Activated T-helper 1 cell treated with Interleukin-2 at 50 U/mL for 16 hours (primary cell): ENCODE measurements at places on chromosomes 11 and 22.

GRCh38 chr11:72624496-72625201 lies 49.6 kb downstream of the PDE2A start:
- no peak for DNase-seq

DNA sequence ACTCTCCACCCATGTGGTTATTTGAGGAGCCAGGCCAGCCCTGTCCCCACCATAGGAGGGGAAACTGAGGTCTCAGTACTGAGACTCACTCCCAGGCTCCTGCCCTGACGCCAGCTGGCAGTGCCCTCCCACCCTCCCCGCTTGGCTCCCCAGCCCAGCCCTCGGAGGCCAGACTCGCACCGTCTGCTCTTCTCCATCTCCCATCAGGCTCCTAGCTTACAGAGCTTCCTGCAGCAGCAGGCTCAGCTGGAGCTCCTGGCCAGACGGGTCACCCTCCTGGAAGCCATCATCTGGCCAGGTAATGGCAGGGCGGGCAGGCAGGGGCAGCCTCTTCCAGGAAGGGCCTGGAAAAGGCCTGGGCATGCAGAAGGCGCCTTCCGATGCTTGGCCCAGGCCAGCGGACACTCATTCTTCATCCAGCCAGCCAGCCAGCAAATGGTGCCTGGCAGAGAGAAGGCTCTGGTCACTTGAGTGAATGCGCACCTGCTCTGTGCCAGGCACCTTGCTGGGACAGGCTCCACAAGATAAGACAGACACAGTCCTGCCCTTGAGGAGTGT lies 12.6 kb downstream of the RHBDD3 start:
- DNase-seq: no peak

DNA sequence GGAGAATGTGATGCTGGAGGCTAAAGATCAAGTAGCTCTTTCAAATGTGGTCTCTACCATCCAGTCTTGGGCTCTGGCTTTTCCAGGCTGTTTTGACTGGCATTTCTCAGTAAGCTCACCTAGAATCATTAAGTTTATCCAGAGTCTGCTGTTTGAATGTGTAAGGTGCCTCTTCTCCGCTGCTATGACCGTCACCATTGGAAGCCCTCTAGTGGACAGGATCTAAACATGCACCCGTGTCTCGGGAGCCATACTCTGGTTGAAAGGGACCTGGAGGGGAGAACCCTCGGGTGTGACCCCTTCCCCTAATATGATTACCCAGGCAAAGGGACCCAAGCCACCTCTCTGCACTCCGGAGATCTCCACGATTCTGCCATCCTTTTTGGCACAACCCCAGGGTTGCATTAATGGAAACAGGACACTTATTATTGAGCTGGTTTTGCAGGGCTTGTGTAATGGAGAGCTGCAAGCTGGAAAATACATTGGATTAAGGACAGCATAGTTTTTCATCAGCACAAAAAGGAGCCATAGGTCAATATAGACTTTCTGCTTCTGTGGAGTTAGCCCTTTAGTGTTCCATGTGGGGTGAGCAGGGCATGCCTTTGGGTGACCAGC lies 191.0 kb upstream of the LARGE1 start:
- no peak for DNase-seq

GRCh38 chr22:19674929-19675253 lies 39.4 kb upstream of the SEPTIN5 start:
- no peak for DNase-seq

DNA sequence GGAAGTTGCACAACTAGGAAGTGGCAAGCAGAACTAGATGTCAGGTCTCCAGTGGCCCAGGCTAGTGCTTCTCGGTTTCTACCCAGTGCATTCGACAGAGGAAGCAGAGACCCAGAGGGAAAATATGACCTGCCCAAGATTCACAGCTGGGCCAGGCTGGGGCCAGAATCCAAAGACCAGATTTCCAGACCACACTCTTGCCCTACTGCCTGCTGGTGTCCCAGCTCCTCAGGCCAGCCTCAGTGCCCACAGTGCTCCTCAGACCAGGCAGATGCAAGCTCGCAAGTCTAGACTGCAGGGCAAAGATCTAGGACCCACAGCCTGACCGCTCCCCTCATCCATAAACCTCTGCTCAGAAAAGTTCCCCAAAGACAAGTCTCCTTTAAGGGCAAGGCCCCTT lies 262.6 kb downstream of the BUD13 start:
- DNase-seq: no peak

- no peak for DNase-seq
These were observed 6.5 kb downstream of the PACS1 start for GRCh38 chr11:66076561-66076960.

- DNase-seq: no peak
These were observed 118.3 kb upstream of the SOX6 start for GRCh38 chr11:16474659-16475058.

DNA sequence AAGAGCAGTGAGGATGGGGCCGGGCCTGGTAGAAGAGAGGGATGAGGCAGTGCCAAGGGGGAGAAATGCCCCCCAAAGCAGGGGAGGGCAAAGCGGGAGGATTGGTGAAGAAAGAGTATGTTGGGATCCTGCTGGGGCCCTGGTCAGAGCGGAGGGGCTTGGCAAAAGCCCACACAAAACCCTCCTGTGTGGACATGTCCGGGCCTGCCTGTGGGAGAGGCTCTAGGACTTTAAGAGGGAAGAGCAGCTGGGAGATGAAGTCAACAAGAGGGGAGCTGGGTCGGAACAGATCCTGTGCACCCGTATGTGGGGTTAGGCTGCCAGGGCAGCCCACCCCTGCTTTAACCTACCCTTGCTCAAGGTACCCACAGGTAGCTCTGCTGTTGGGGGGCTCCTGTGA lies 25.8 kb downstream of the ART5 start:
- DNase-seq: no peak

- no peak for DNase-seq
These were observed 472.3 kb downstream of the BRD1 start for GRCh38 chr22:49355211-49355920.

DNA sequence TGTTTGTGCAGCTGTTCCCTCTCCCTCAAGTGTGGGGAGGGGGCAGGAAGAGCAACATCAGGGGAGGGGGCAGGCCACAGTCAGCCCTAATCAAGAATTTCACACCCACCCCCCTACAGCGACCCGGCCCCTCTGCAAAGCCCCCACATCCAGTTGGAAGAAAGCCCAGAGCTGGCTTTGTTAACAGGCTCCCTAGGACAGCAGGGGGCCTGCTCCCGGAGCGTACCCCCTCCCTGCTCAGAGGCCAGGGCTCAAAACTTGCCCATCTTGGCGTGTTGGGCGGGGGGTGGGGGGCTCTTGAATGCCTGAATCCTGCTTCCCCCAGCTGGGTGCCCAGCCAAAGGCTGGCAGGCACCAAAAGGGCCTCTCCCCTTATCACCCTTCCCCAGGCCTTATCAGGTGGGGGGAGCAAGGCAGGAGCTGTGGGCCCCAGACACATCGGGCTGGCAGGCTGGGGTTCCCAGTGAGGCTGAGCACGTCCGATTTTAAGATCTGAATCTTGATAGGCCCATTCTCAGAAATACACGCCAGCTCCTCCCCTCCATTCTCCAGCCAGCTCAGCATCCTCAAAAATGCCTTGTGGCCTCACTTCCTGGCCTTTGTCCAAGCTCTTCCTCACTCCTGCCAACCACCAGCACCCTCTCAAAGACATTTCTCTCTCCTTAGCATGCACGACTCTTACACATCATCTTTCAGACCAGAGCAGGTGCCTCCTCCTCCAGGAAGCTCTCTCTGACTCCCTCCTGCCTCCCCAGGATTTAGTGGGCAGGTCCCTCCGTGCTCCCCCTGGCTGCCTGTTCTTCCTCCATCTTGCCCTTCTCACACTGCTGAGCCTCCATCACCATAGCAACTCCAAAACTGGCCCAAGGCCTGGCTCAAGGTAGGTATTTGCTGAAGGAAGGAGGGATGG lies 384.8 kb downstream of the MN1 start:
- DNase-seq: no peak

- no peak for DNase-seq
These were observed 59.8 kb downstream of the TMEM135 start for GRCh38 chr11:87097582-87097981.

- no peak for DNase-seq
These were observed 23.6 kb upstream of the ARHGAP32 start for GRCh38 chr11:129215506-129216245.

DNA sequence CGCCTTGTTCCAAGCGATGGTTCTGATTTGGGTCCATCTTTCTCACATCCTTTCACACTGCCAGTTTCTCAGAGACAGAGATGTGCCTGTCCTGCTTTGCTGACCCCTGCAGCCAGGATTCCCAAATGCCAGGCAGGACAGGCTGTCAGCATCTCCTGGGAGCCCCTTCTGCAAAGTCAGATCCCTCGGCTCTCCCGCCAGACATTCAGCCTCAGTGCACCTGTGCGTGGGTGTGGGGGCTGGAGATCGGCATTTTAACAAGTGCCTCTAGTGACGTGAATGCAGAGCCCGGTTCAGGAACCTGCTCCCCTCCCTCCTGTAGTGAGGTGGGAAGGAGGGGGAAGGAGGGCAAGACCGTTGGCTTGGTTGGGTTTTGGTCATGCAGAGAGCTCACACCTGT lies 108.9 kb upstream of the FGF3 start:
- DNase-seq: no peak

GRCh38 chr11:96319898-96320656 lies 22.9 kb downstream of the MAML2 start:
- no peak for DNase-seq

- no peak for DNase-seq
These were observed 45.5 kb upstream of the FTH1 start for GRCh38 chr11:62012832-62013461.

- no peak for DNase-seq
These were observed 65.2 kb upstream of the SESN3 start for GRCh38 chr11:95296165-95296564.

- DNase-seq: no peak
These were observed 933 bp upstream of the DLAT start for GRCh38 chr11:112024178-112024772.

DNA sequence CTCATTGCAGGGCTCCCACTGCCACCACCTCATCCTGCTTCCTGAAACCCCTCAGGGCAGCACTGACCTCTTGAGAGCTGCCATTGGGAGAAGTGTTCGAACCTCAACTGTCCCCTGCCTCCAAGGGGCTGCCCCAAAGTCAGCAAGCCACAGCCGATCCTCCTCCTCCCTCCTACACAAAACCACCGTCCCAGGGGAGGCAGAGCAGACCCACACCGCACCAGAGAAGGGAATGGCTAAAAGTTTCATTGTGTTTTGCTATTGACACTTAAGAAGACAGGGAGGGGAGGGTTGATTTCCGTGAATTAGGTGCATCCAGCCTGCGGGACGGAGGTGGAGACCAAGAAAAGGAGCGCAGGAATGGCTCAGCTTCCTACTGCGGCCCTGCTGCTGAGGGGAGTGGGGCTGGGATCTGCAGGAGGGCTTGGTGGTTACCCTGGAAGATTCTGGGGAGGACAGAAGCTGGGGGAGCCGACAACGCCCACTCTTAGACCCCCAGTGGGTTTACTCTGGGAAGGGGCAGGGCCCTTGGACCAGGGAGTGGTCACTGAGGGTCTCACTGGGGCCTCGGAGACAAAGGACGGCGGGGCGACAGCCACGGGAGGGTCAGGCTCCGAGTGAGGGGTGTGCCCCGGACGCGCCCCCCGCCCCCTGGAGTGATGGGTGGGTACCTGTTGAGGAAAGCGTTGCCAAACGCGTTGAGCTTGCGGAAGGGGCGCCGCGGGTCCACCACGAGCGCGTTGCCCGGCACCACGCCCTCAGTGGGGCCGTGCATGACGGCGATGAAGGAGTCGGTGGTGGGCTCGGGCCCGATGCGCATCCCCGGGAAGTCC lies 815 bp downstream of the EHD1 start:
- DNase-seq: no peak

- DNase-seq: no peak
These were observed 142.6 kb downstream of the ATXN10 start for GRCh38 chr22:45814198-45814597.

GRCh38 chr11:118623269-118623655 lies 15.8 kb downstream of the PHLDB1 start:
- DNase-seq: no peak

- DNase-seq: no peak
These were observed 82.3 kb downstream of the TRIM29 start for GRCh38 chr11:120055646-120056045.

GRCh38 chr11:30002157-30002785 lies 14.6 kb downstream of the KCNA4 start:
- no peak for DNase-seq

DNA sequence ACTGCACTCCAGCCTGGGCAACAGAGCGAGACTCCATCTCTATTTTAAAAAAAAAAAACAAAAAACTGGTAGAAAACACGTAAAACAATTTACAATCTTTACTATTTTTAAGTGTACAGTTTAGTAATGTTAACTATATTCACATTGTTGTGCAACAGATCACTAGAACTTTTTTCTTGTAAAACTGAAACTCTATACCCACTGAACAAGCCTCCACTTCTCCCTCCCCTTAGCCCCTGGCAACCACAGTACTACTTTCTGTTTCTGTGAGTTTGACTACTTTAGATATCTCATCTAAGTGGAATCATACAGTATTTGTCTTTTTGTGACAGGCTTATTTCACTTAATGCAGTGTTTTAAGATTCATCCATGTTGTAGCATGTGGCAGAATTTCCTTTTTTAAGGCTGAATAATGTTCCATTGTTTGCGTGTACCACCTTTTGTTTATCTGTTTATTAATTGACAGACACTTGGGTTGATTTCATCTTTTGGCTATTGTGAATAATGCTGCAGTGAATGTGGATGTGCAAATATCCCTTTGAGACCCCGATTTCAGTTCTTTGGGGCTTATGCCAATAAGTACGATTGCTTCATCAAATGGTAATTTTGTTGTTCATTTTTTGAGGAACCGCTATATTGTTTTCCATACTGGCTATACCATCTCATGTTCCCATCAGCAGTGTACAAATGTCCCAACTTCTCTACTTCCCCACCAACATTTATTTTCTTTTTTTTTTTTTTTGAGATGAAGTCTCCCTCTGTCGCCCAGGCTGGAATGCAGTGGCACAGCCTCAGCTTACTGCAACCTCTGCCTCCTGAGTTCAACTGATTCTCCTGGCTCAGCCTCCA lies 11.0 kb downstream of the DDB2 start:
- no peak for DNase-seq

- DNase-seq: no peak
These were observed 705 bp downstream of the PTPRJ start for GRCh38 chr11:47980907-47981621.

DNA sequence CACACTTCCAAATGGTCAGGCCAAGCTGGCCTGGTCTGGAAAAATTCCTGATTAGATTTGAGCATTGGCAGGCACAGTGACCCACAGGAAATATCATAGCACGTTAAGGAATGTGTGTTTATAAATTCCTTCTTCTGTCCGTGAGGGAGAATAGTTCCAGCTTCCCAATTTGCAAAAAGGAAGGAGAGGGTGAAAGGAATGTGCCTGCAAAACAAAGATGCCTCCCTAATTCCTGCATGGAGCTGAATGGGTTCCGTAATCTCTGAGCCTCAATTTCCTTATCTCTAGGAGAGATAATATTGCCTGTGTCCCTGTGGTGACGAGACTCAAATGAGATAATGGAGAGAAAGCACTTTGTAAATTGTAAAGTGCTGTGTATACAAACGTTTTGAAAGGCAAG lies 105.1 kb downstream of the FEZ1 start:
- no peak for DNase-seq

GRCh38 chr22:31230871-31231621 lies 18.9 kb downstream of the LIMK2 start:
- DNase-seq: peak; percentile 20
